ENCODE measurements at places on chromosomes 3 and 15. TPM values are rescaled to one million over a fixed set of nuclear protein-coding genes. Genes with fewer than 3 reads are reported as not detected.

- no peak overlapping the region for H3K4me3 ChIP-seq
- no peaks in the 10 kb centered on the region for H3K27me3 ChIP-seq
- peaks cover 36% of the 10 kb centered on the region for H3K4me1 ChIP-seq
- no peak overlapping the region for H3K27ac ChIP-seq
These were observed 30.7 kb downstream of the LMCD1 start for GRCh38 chr3:8532251-8532871.

- H3K4me3 ChIP-seq, result no peak overlapping the region
- DNase-seq, result no peak
- H3K4me1 ChIP-seq, result peaks cover 30% of the 10 kb centered on the region
- no peaks in the 10 kb centered on the region for H3K27me3 ChIP-seq
These were observed 83.7 kb downstream of the TRAK1 start for GRCh38 chr3:42174679-42175385.

DNA sequence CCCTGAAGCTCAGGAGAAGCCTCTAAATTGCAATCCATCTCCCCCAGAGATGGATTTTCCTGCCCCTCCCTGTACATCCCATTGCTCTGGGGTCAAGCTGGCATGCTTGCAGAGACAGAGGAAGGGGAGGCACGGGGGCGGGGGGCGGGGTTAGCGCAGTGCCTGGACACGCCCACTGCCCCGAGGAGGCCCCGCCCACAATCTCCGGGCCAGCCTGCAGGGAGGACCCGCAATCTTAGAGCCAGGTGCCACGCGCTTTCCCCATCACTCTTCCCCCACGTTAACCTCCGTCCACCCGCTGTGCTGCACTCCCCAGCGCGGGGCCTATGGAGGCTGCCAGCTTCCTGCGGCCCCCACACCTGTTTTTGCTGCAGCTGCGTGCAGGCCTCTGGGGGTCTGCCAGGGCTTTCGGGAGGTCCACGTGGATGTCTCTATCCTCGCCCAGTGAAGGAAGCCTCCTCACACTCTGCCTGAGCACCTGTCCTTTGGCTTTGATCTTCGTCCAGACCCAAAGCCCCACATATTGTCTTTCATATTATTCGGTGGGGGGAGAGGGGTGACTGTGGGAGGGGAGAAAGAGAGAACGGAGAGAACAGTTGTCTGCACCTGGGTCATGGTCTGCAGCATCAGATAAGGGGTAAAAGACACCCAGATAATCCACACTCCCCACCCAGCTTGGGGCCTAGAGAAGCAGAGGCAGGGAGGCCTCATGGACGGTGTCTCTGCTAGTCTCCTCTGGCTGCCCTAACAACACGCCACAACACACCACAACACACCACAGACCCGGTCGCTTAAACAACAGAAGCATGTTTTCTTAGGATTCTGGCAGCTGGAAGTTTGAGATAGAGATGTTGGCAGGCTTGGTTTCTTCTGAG is 118.0 kb upstream of the MEF2A start:
- no peaks in the 10 kb centered on the region for H3K27me3 ChIP-seq
- H3K27ac ChIP-seq, result no peak overlapping the region
- peaks cover 5% of the 10 kb centered on the region for H3K4me1 ChIP-seq
- DNase-seq, result no peak
- H3K36me3 ChIP-seq, result no peaks in the 10 kb centered on the region

GRCh38 chr3:145983101-145983500 is 177.9 kb downstream of the PLOD2 start:
- DNase-seq, result no peak
- no peaks in the 10 kb centered on the region for H3K27me3 ChIP-seq
- H3K27ac ChIP-seq, result no peak overlapping the region
- H3K4me1 ChIP-seq, result no peaks in the 10 kb centered on the region
- H3K4me3 ChIP-seq, result no peak overlapping the region
- no peaks in the 10 kb centered on the region for H3K36me3 ChIP-seq

GRCh38 chr3:148147903-148148302 is 549.8 kb upstream of the AGTR1 start:
- H3K36me3 ChIP-seq, result no peaks in the 10 kb centered on the region
- H3K4me1 ChIP-seq, result no peaks in the 10 kb centered on the region
- DNase-seq, result no peak
- no peak overlapping the region for H3K4me3 ChIP-seq
- no peak overlapping the region for H3K27ac ChIP-seq

DNA sequence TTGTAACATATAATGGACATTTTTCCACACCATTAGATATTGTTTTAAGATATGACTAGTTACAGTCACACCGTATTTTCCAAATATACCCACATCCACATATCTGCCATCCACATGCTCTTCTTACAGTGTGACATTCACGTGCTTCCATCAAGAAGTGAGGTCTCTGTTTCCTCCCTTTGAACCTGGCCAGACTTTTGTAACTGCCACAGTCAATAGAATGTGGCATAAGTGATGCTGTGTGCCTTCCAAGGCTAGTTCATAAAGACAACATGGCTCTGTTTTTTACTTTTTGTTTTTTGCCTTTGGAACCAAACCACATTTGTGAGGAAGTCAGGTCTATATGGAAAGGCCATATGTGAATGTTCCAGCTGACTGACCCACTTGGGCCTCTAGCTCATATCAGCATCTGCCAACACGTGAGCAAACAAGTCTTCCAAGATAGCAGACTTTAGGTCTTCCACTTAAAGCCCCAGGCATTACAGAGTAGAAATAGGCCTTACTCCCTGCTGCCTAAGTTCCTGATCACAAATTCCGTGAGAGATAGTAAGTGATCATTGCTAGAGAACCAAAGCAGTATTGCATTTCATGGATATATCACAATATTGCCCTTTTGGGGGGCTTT is 27.1 kb downstream of the EIF1B start:
- H3K4me3 ChIP-seq, result no peak overlapping the region
- H3K4me1 ChIP-seq, result no peaks in the 10 kb centered on the region
- DNase-seq, result no peak
- H3K27ac ChIP-seq, result no peak overlapping the region
- no peaks in the 10 kb centered on the region for H3K27me3 ChIP-seq

DNA sequence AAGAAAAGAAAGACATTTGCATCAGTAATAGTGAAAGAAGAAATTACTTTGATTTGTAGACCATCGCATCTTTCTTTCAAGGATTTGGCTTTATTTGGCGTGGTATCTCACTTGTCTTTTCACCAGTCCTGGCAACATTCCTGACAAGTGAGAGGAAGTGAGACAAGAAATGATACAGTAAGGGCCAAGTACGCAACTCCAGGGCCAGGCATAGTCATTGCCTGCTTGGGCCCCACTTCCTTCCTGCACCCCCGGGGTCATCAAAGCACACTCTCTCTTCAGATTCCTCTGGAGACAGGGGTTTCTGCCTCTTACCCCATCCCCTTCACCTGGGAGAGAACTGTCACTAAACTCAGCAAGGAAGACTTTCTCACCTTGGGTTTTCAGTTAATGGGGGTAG is 55.1 kb downstream of the CD47 start:
- no peak overlapping the region for H3K4me3 ChIP-seq
- 0 out of 2 replicates have a peak, but pooled peaks cover 6% of the 10 kb centered on the region for H3K4me1 ChIP-seq
- H3K27ac ChIP-seq, result no peak overlapping the region
- no peaks in the 10 kb centered on the region for H3K36me3 ChIP-seq
- no peaks in the 10 kb centered on the region for H3K27me3 ChIP-seq
- DNase-seq, result no peak

GRCh38 chr3:170692720-170693119 is 106.8 kb upstream of the SLC7A14 start:
- peaks cover 44% of the 10 kb centered on the region for H3K4me1 ChIP-seq
- no peaks in the 10 kb centered on the region for H3K36me3 ChIP-seq
- H3K27me3 ChIP-seq, result no peaks in the 10 kb centered on the region
- H3K27ac ChIP-seq, result no peak overlapping the region
- no peak overlapping the region for H3K4me3 ChIP-seq

DNA sequence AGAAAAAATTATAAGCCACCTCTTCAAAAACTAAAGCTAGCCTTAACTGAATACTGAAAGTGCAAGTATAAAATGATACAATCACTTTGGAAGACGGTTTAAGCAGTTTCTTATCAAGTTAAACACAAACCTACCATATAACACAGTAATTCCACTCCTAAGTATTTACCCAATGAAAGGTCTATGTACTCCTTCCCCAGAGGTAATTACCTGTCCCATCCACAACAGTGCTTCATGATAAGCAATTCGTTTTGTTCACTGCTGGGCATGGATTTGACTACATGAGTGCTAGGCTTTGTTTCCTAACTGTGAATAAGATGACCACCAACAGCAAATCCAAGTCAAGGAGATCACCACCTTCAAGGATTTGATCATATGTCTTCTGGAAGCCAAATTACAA is 4.3 kb downstream of the COX5A start:
- H3K27me3 ChIP-seq, result no peaks in the 10 kb centered on the region
- H3K27ac ChIP-seq, result no peak overlapping the region
- H3K4me1 ChIP-seq, result peaks cover 8% of the 10 kb centered on the region
- no peak for DNase-seq

DNA sequence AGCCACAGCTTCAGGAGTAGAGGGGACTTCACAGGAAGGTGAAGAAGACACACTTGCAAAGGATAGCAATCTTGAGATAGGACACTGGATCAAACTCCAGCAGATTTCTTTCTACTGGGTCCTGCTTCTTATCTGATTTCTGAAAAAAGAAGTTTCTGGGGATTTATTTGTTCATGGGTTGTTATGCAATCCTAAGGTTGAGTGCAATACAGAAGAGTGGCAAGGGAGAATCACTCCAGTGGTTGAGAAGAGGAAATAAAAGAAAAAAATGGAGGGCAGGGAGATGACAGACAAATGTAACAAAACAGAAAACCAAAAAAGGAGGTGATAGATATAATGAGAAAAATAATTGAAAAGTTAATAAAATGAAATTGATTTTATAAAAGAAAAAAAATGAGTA is 858.3 kb downstream of the TUSC7 start:
- no peak overlapping the region for H3K4me3 ChIP-seq
- no peak for DNase-seq
- H3K27ac ChIP-seq, result no peak overlapping the region
- H3K4me1 ChIP-seq, result no peaks in the 10 kb centered on the region

DNA sequence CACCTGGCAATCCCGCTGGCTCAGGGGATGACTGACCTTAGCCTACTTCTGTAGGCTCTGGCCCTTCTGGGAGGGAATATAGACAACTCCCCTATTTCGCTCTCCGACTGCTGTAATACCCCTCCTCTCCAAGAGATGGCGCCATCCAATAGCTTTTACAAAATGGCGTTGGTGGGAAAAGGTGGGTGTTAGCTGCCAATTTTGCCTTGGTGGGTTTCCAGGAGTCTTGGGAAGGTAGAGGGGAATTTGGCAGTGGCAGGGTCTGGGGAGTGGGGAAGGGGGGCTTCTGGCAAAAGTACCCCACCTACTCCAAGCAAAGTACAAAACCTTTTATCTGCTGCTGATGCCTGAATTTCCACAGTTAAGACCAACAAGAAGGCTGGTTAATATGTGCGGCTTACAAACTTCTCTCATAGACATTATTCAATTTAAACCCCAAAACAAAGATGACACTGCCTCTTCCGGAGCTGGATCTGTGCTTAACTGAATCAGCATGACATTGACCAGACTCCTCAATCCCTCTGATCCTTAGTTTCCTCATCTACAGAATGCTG is 62.1 kb downstream of the RASGRF1 start:
- H3K4me1 ChIP-seq, result no peaks in the 10 kb centered on the region
- H3K4me3 ChIP-seq, result no peak overlapping the region
- no peaks in the 10 kb centered on the region for H3K36me3 ChIP-seq
- DNase-seq, result peak; percentile 71

DNA sequence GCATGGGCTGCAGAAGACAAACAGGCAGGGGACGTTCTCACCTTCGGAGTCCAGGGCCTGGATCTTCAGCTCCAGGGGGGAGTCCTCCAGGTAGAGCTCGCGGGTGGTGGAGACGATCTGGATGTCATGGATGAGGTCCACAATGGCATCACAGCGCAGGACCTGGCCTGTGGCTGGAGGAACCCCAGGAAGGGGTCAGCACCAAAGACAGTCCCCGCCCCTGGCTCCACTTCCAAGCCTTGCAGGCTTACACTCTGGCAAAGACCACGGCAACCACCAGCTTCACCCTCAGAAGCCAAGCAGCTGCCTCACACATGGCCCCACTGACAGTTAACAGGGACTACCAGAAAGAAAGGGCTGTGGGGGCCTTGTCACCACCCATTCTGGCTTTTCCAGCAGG is 22.8 kb downstream of the NUP210 start:
- no peak for DNase-seq
- peaks cover 23% of the 10 kb centered on the region for H3K36me3 ChIP-seq
- no peaks in the 10 kb centered on the region for H3K27me3 ChIP-seq

DNA sequence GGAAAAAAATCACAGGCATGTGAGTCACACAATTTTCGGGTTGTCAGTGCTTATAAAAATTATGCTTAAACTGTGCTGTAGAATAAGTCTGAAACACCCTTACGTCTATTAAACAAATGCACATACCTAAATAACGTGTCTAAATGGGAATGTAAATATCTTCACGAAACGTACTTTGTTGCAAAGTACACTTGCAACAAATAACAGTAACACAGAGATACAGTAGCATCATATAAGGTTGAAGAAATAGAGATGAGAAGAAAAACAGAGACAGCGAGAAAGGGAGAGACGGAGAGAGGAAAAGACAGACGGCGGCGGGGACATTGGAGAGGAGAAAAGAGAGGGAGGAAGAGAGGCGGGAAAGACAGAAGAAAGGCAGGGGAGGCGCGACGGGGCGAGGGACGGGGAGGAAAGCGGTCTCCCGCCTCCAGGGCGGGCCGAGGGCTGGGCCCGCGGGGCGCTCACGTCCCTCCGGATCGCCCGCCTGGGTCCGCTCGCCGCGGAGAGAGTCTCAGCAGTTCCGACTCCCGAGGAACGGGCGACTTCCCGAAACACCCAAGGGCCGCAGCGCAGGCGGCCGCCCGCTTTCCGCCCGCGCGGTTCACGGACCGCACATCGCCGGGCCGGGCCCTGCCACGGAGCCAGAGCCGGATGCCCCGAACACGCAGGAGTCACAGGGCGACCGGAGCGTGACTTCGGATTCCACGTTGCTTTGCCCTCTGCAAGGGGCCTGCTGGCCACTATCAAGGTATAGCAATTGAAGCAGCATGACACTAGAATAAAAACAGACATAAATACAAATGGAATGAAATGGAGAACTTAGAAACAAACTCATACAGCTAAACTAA is 153.4 kb downstream of the LMLN start:
- peaks cover 64% of the 10 kb centered on the region for H3K27me3 ChIP-seq
- H3K36me3 ChIP-seq, result no peaks in the 10 kb centered on the region
- no peak overlapping the region for H3K4me3 ChIP-seq

- no peak overlapping the region for H3K27ac ChIP-seq
- H3K4me3 ChIP-seq, result no peak overlapping the region
- H3K36me3 ChIP-seq, result no peaks in the 10 kb centered on the region
- no peaks in the 10 kb centered on the region for H3K4me1 ChIP-seq
- no peak for DNase-seq
These were observed 140.7 kb upstream of the NR2E3 start for GRCh38 chr15:71669688-71670087.

The ALDH1A3 gene
- 5,398 TPM for total RNA-seq

The PTH1R gene
- not detected for total RNA-seq

The UQCC5 gene
- 14.5 TPM for total RNA-seq

The ROPN1 gene
- not detected for total RNA-seq

The OXTR gene
- 21.5 TPM for total RNA-seq

The TMEM212 gene
- total RNA-seq, result not detected

The AHSG gene
- not detected for total RNA-seq

The TMEM266 gene
- not detected for total RNA-seq

Measured in PC-3 (cell line).